ENCODE measurements at places on chromosomes 16 and 17.

- peak; percentile 65 for DNase-seq
These were observed 15.5 kb upstream of the CMIP start for GRCh38 chr16:81429045-81429521.

- no peak for DNase-seq
These were observed 3.5 kb upstream of the SPATA2L start for GRCh38 chr16:89705006-89705405.

- DNase-seq: peak; percentile 92
These were observed 178.7 kb downstream of the SEC14L1 start for GRCh38 chr17:77319211-77320043.

DNA sequence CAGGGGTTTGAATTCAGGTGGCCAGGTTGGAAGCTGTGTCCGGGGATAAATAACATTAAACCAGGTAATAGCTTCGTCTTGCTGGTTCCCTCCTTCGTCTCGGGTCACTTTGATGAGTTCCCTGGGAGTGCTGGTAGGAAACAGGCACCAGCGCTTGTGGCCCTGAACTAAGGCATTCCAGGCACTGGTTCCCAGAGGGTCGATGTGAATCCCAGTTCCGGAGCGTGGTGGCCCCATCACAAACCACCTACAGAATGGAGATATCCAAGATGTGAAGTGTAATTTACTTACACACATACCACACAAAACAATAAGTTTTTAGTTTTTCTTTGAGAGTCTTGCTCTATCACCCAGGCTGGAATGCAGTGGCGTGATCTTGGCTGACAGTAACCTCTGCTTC lies 2.6 kb downstream of the JMJD6 start:
- no peak for DNase-seq

DNA sequence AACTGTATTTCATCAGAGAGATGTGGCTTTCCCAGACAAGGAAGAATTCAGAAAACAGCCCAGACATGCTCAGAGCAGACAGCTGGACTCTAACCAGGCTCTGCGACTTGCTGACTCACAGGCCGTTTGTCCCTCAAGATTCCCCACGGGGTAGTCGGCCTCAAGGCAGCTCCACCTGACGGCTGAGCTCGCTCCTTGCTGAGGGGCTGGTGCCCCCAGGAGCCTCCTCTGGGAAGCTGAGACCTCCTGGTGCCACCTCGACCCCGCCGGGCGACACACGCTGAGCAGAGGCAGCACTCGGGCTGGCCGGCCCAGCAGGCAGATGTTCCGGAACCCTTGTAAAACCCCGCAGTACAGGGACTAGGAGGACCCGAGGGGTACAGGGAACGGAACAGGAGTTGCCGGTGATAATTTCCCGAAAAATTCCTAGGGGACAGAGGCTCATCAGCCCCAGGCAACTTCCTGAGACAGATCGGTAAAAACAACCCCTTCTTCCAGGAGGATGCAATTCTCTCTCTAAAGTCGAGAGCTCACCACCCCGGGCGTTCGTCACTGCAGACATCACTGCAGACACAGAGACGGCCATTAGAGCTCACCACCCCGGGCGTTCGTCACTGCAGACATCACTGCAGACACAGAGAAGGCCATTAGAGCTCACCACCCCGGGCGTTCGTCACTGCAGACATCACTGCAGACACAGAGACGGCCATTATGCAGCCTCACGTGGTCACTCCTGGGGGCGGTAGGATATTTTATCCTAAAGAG lies 19.9 kb downstream of the RPH3AL start:
- DNase-seq: peak; percentile 71

- DNase-seq: peak; percentile 93
These were observed 21.0 kb upstream of the HERPUD1 start for GRCh38 chr16:56910654-56911539.

GRCh38 chr16:80260906-80261311 lies 279.9 kb upstream of the DYNLRB2 start:
- no peak for DNase-seq

DNA sequence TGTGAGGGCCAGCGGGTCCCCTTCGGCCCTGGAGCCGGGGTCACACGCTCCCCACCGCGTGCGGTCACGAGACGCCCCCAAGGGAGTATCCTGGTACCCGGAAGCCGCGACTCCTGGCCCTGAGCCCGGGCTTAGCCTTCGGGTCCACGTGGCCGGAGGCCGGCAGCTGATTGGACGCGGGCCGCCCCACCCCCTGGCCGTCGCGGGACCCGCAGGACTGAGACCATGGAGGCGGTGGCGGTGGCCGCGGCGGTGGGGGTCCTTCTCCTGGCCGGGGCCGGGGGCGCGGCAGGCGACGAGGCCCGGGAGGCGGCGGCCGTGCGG lies at the start of gene NAGLU:
NAGLU (plus strand) TSS at position 194 of the 324 bp plus-strand sequence; CDS start at position 226, 32 bp downstream.
- DNase-seq: peak; percentile 89

- no peak for DNase-seq
These were observed 77.6 kb downstream of the EMP2 start for GRCh38 chr16:10502776-10503175.

DNA sequence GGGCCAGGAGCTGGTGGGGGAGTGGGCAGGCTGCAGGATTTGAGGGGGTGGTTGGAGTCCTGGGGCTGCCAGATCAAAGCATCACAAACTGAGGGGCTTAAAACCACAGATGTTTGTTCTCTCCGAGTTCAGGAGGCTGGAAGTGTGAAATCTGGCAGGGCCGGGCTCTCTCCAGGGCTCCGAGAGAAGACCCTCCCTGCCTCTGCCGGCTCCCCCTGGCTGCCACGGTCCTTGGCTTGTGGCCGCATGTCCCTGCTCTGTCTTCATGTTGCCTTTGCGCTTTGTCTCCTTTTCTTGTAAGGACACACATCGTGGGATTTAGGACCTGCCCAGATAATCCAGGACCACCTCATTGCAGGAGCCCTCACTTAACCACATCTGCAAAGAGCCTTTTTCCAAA lies 139.8 kb upstream of the GSE1 start:
- DNase-seq: no peak

GRCh38 chr16:2091547-2092255 lies 43.9 kb downstream of the TSC2 start:
- no peak for DNase-seq

DNA sequence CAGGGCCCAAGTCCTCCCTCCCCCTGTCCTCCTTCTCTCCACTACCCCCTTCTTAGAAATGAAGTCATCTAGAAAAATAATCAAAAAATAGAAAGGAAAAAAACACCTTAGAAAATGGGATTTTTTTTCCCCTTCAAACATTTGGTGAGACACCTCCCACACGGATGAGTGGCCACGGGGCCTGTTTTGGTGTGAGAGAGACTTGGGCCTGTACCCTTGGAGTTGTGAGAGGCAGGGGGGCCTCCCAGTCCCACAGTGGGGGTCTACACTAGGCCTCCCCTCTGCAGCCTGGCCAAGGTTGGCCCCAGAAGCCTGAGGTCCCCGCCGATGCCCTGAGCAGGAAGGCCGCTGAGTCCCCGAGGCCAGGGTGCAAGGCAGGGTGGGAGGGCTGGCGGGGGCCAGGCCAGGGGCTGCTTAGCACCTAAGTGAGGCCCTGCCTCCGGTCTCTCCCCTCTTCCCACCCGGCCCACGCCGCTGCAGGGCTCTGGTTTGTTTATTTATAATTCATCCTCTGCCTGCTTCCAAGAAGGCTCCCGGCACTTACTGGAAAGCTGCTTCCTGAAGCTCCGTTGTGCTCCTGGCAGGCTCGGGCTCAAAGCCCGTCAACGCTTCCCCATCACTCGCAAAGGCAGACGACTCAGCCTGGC lies 26.4 kb downstream of the NPTX1 start:
- DNase-seq: peak; percentile 46

DNA sequence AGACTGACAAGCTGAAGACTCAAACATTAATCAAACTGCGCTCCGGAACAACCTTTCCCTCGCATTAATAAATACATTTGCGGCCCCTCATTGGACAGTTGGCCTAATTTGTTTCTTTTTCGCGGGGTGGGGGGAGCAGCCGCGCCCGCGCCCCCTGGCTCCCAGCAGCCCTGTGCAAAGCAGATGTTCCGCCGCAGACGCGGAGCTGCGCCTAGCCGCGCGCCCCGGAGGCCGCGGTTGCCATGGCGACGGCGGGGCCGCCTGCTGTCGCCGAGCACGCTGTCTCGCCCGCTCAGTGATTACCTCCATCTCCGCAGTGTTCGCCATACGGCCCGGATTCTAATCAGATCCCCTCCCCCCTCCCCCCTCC lies 25.5 kb downstream of the COPZ2 start:
- peak; percentile 56 for DNase-seq
